ENCODE measurements at places on chromosomes 12 and 14. TPM values are rescaled to one million over a fixed set of nuclear protein-coding genes. Genes with fewer than 3 reads are reported as not detected.

Gene EMP1
- 1.4 TPM for total RNA-seq

Gene ASPG
- total RNA-seq: not detected

Gene ERBB3
- 0.34 TPM for total RNA-seq

Gene HVCN1
- total RNA-seq: 6.3 TPM

Gene SERPINA4
- not detected for total RNA-seq

Gene PPP2R5C
- total RNA-seq: 355 TPM

Gene SRGAP1
- not detected for total RNA-seq

Gene KCNH3
- 6.3 TPM for total RNA-seq

Gene PRPH
- not detected for total RNA-seq

Gene TBX5
- not detected for total RNA-seq

Gene DHRS2
- 1.1 TPM for total RNA-seq

Gene CLSTN3
- 57.0 TPM for total RNA-seq

Gene PGF
- 0.46 TPM for total RNA-seq

Gene CD69
- total RNA-seq: 72.7 TPM

Gene GPR132
- 32.6 TPM for total RNA-seq
